ENCODE measurements at places on chromosomes 16 and 17.

- no peak for DNase-seq
Observed at GRCh38 chr16:67801883-67802282, 4.5 kb downstream of the RANBP10 start.

DNA sequence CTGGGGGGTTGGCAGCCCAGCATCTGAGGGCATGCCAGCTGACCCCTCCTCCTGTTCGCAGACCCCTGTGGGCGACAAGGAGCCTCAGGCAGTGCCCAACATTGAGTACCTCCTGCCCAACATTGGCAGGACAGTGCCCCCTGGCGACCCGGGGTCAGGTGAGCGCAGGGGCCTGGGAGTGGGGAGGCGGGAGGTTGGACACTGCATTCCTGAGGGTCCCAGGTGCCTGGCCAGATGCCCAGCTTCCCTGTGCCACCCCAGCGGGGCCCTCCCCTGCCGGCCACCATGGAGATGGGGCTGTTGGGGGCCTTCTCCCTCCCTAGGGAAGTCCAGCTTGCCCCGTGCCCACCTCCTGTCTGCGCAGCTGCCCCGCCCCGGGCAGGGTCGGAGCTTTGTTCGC, 70.1 kb downstream of the ARHGAP23 start:
- no peak for DNase-seq

DNA sequence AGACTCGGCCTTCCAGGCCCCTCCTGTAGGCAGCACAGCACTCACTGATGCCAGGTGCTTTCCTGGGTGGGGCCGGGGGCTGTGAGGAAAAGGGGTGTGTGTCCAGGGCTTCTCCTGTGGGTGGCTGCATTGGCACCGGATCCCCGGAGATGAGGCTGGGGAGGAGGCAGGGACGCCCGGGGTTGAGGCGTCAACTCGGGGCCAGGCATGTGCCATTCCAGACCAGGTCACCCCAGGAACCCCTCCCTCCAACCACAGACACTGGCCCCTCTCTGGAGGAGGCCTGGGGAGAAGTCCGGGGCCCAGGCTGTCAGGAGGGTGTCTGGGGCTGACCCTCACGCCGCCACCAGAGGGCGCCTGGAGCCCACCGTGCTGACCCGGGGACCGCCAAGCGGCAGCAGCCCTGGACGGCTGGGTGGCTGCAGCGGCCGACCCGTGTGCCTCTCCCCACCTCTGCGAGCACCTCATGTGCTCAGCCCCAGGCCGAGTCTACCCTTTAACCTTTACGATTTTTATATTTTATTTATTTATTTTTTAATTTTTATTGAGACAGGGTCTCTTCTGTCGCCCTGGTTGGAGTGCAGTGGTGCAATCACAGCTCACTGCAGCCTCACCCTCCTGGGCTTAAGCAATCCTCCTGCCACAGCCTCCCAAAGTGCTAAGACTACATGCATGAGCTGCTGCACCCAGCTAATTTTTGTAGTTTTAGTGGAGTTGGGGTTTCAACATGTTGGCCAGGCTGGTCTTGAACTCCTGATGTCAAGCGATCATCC, 3.2 kb upstream of the METRN start:
- DNase-seq = no peak

DNA sequence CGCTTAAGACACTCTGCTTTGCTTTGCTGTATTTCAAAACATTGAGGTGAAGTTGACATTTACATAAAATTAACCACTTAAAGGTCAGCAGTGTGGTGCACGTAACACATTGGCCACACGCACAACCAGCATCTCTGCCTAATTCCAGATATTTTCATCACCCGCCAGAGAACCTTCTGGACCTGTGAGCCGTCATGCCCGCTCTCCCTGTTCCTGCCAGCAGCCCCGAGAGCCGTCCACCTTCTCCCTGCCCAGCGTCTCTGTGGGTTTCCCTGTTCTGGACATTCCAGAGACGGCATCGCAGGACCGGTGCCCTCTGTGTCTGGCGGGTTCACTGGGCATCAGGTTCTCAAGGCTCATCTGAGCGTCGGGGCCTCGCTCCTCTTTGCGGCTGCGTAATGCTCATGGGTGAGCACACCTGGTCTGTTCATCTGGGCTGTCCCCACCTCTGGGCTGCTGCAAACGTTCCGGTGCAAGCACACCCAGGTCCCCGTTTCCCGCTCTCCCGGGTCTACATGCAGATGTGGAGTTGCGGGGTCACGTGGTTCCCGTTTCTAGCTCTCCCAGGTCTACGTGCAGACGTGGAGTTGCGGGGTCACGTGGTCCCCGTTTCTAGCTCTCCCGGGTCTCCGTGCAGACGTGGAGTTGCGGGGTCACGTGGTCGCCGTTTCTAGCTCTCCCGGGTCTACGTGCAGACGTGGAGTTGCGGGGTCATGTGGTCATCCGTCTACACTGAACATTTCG, 48.1 kb upstream of the GNG13 start:
- DNase-seq = no peak

GRCh38 chr17:17091276-17091675, 49.0 kb downstream of the MPRIP start:
- DNase-seq = no peak

GRCh38 chr16:74774223-74775139, at the start of gene FA2H:
Gene FA2H, minus strand, starts transcription at chr16:74774820. Its CDS starts 65 bp downstream, at chr16:74774755.
- DNase-seq = no peak

GRCh38 chr17:82935966-82936767, 96.3 kb upstream of the ZNF750 start:
- no peak for DNase-seq

All from epithelial cell of proximal tubule (primary cell).